ENCODE measurements at places on chromosomes 6 and 20. TPM values are rescaled to one million over a fixed set of nuclear protein-coding genes. Genes with fewer than 3 reads are reported as not detected.
A peak's percentile ranks its signal among the peaks of the same experiment; 100 is the strongest.

Gene MAP7
- polyA plus RNA-seq: 35.3 TPM

Gene OLIG3
- polyA plus RNA-seq: not detected

Gene CRYBG1
- 32.4 TPM for polyA plus RNA-seq

Gene FRK
- 5.8 TPM for polyA plus RNA-seq

Gene LINC00237
- polyA plus RNA-seq: not detected

Gene MAPK14
- polyA plus RNA-seq: 56.6 TPM

Gene WFDC12
- not detected for polyA plus RNA-seq

Gene OR2H2
- 0.20 TPM for polyA plus RNA-seq

Gene CYP24A1
- polyA plus RNA-seq: 2.9 TPM

Gene MOG
- not detected for polyA plus RNA-seq

Gene VAPB
- 57.3 TPM for polyA plus RNA-seq

Gene YIPF3
- 137 TPM for polyA plus RNA-seq

Gene OPRL1
- polyA plus RNA-seq: 1.1 TPM

DNA sequence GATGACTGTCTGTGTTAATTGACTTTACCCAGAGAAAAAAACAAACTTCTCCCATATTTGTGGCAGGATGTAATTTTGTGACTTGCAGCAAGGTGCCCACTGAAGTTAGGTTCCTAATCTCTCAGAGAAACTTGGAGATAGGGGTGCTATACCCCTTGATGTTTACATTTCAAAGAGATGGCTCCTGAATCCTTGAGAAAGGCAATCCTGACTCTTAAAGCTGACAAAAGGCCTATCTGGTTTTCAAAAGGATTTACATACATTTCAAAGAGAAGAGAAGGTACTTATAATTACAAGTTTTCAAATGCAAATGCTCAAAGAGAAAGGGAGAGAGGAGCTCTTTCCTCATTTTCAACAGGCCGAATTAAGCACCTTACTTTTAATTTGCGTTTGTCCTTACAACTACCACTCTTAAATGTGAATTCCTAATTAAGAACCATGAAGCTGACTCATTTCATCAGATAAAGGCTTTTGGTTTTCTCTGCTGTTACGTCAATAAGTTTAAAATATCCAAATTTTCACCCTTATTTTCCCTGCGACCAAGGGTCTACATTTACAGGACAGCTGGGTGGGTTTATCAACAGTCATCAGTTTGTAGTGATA, 711.8 kb upstream of the MAP3K7 start:
- DNase-seq: no peak

- DNase-seq: no peak
These were observed 22.1 kb downstream of the BLOC1S5 start for GRCh38 chr6:8041913-8042583.

GRCh38 chr20:35111141-35111888, 18.7 kb upstream of the TRPC4AP start:
- DNase-seq: no peak

- no peak for DNase-seq
These were observed 95.3 kb downstream of the MDGA1 start for GRCh38 chr6:37602346-37602745.

- DNase-seq: no peak
These were observed 54.1 kb downstream of the ZNF217 start for GRCh38 chr20:53539516-53539915.

DNA sequence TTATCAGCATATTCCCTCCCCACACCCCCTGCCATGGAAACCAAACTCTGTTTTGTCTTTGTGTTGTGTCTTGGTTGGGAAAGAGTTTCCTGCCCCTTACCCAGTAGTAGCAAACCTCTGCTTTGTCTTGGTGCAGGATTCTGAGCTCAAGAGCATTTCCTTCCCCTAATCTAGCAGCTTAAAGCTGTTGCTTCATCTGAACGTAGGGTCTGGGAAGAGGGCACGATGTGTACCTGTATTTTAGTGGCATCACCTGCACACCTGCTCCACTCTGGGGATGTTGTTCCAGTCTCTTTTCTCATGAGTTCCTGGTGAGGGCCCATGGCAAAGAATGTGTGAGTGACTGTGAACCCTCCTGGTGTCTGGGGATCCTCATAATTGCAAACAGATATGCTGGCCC, 164.7 kb downstream of the SCP2D1 start:
- DNase-seq: no peak

- no peak for DNase-seq
These were observed 5.6 kb downstream of the DDO start for GRCh38 chr6:110409794-110410193.

GRCh38 chr6:149228311-149228955, 89.1 kb upstream of the TAB2 start:
- no peak for DNase-seq

GRCh38 chr6:108581237-108581931, 20.7 kb downstream of the FOXO3 start:
- no peak for DNase-seq

GRCh38 chr6:7939864-7940228, 29.3 kb upstream of the TXNDC5 start:
- DNase-seq: no peak

DNA sequence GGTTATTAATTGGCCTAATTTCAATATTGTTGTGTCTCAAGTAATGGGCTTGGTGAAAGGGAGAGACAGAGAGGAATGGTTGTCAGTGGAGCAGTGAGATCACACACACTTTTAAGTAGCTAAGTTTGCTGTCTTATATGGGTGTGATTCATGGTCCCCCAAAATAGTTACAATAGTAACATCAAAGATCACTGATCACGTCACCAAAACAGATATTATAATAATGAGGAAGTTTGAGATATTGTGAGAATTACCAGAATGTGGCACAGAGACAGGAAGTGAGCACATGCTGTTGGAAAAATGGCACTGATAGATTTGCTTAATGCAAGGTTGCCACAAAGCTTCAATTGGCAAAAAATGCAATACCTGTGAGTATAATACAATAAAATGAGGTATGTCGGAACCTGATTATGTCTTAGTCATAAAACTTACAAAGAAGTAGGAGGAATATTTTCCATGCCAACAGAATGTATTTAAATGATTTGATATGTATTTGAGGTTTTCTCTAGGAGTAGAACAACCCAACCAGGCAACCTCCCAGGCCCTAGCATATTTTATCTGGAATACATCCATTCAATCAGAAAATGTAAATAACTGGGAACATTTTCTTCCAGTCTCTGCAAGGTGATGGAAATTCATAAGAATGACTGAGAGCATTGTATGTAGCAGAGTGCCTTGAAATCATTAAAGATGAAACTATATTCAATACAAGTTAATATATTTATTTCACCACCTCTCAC, 167.8 kb downstream of the CARMIL1 start:
- no peak for DNase-seq

DNA sequence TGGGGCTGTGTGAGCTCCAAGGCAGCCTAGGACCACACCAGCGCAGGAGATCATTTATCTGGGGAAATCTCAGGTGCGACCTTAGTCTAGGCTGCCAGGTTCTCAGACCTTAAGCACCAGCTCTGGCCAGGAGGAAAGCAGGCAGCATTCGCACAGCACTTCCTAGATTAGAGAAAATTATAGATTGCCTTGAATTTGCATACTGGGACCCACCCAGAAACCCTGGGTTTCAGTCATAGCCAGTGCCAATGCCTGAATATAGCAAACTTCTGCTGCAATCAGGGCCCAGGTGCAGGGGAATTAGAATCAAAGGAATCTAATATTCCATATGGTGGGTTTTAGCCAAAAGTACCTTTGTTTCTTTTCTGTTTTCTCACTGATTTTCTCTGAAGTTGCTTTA, 204.3 kb upstream of the CST7 start:
- no peak for DNase-seq

DNA sequence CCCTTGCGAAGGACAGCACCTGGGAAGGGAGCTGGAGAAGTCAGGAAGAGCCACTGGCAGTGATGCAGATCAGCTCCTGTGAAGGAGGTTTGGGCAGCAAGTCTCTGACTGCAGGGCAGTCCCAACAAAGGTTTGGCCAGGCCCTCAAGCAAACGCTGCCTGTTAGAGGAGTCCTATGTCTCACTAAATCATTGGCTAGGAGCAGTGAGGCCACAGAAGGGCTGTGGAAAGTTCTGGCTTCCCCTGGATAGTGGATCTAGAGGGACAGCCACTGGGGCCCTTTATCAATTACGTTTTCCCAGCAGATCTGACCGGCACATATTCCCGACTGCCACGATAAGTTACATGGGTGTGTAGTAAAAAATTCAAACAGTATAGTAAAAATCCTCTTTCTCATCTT, 2.5 kb downstream of the TTPAL start:
- DNase-seq: no peak

DNA sequence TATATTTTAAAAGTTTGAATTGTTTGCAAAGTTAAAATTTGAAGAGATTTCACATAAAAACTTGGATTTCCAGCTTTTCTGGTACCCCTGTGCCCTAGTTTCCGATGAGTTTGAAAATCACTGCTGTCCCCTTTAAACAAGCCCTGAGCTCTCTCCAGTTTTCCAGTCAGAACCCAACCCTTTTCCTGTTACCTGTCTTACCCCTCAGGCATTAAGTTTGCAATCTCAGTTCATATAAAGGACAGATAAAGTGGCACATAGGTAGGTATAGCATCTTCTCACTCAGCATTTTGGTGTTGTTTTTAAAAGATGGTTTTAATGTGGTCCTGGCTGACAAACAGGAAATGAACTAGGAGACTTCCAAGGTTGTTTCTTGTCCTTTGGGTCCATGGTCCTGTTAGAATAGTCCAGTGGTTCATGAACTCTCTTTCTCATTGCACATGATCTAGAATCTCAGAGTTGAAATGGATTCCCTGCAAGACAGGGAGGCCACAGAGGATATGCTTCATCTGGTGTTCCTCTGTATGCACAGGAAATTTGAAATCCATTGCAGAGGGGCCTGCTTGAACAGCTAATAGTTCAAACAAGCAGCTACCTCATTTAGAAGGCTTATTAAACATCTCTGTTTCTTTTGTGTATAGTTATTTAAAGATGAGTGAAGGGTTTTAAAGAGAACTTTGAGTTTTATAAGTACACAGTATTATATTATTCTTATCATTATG, 82.7 kb downstream of the JAG1 start:
- no peak for DNase-seq

- peak; percentile 73 for DNase-seq
These were observed 56.6 kb upstream of the CCN6 start for GRCh38 chr6:111997078-111997852.

DNA sequence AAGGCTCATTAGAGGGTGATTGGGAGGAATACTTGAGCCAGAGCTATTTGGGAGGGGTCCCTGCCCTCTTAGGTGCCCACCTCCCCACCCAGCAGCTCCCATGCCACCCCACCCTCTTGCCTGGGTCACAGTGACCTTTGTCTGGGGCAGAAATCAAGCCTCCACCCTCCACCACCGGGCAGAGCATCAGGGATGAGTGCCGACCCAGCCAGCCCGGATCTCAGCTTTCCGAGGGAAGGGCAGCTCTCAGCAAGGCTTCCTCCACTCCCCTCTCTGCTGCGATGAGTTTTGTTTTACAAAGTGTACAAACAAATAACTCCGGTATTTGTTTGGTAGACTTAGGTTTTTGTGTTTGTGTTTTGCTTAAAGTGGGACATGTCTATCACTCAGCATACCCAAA, 136.7 kb upstream of the CST7 start:
- no peak for DNase-seq

DNA sequence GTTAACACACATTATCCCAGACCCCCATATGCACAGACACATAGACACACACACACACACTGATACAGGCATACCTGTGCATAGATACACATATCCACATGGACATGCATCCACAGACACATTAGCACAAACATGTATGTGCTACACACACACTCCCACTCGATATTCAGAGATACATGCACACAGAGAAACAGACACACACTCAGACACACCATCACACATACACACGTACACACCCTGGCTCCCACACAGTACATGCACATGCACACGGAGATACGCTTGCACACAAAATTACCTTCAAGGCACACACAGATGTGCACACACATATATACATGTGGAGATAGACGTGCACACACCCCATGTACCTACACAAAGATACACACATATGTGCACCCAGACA, 19.7 kb downstream of the RBM38 start:
- no peak for DNase-seq

DNA sequence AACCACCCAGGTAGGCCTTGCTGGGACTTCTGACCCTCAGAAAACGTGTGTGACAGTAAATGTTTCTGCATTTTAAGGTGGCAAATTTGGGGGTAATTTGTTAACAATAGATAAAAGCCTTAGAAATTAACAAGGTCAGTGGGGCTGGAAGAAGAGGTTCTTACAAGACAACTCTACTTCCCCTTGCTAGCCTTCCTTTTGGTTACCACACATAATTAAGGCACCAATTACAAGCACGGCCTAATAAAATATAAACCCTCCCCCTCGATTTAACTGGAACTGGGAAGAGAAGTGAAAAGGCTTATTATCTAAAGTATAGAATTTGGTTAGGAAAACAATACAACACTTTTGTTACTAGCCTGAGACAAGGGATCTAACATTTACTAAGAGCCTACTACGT, 38.8 kb downstream of the ELOVL5 start:
- no peak for DNase-seq

DNA sequence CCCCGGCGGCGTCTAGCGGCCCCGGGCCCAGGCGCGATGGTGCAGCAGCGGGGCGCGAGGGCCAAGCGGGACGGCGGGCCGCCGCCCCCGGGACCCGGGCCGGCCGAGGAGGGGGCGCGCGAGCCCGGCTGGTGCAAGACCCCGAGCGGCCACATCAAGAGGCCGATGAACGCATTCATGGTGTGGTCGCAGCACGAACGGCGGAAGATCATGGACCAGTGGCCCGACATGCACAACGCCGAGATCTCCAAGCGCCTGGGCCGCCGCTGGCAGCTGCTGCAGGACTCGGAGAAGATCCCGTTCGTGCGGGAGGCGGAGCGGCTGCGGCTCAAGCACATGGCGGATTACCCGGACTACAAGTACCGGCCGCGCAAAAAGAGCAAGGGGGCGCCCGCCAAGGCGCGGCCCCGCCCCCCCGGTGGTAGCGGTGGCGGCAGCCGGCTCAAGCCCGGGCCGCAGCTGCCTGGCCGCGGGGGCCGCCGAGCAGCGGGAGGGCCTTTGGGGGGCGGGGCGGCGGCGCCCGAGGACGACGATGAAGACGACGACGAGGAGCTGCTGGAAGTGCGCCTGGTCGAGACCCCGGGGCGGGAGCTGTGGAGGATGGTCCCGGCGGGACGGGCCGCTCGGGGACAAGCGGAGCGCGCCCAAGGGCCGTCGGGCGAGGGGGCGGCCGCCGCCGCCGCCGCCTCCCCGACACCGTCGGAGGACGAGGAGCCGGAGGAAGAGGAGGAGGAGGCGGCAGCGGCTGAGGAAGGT, 715 bp downstream of the SOX12 start:
- DNase-seq: peak; percentile 55

- DNase-seq: no peak
These were observed 11.1 kb downstream of the TOX2 start for GRCh38 chr20:43925801-43926200.

DNA sequence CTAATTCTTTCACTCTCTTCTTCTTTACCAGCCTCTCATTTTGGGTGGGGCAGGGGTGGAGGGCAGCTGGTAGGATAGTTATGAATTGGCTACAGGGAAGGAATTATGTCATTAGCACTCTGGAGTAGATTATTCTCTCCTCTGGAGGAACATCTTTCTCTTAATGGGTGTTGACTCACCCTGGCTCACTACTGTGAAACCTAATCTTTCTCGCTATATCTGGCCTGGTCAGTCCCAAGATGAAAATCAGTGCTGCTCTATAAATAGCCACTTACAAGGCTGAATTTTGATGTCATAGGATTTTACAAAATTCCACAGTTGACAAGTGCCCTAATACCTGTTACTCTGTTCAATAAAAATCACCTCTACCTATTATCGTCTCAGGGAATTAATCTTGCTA, 151.3 kb downstream of the COL9A1 start:
- DNase-seq: no peak

GRCh38 chr6:109094416-109095035, at the start of gene SESN1:
TSS of gene SESN1 (minus strand) at chr6:109094846. CDS start at chr6:109094073, 773 bp downstream.
- peak; percentile 91 for DNase-seq
